Retinal pigment epithelial cell (primary cell): ENCODE measurements at places on chromosomes 11 and 22.

DNA sequence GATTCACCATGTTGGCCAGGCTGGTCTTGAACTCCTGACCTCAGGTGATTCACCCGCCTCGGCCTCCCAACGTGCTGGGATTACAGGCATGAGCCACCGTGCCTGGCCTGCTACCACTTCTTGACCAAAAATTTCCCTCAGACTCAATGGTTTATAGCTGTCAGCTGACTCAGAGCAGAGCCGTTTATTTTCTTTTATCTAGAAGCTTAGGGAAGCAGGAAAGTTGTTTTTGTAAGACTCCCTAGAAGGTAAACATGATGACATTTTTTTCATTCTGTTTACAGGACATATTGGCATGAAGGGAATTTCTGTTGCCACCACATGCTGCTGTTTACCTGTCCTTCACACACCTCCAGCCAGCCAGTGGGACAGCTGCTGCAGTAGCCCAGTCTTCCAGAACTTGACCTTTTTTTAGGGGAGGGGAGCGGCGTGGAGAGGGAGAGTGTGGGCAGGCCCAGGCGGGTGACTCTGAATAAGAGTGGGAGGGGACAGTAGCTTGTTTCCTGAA, 56.1 kb upstream of the PTPRJ start:
- DNase-seq = no peak

GRCh38 chr11:72712841-72713240, 38.6 kb upstream of the PDE2A start:
- no peak for DNase-seq

- no peak for DNase-seq
These were observed 169.3 kb downstream of the SHANK2 start for GRCh38 chr11:71083105-71083504.

DNA sequence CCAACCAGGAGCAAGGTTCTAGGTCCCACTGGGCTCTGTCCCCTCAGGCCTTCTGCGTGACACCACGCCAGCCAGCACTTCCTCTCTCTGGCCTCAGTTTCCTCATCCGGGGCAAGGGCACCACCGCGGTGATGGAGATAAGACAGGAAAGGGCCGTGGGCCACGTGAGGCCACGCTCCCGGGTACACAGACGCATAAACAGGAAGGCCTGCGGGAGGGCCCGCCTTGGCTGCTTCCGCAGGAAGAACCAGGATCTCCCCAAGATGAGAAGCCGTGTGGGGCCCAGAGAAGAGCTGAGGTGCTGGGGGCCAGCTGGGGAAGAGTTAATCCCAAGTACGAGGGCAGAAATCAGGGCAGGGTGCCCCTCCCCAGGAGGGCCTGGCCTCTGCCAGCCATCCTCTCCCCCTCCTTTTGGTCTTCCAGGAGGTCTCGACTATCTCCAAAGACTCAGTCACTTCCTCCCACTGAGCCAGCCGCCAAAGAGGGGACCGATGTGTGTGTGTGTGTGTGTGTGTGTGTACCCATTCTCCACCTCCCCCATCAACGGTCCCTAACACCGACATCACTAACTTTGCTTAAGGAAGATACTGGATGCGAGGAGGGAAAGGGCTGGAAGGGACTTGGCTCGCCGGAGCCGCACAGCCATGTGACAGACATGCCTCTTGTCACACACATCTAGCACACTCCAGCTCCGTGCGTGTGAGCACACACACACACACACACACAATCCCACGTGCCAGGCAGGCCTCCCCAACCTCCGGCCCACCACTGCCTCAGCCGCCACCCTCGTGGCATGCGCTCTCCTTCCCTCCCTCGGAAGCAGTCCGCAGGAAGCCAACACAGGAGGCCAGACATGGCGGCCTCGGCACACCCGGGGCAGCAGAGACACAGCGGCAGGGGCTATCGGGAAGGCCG, 1.4 kb downstream of the MFNG start:
- no peak for DNase-seq

GRCh38 chr11:2137202-2138067, 1.8 kb downstream of the IGF2 start:
- no peak for DNase-seq

GRCh38 chr22:48890693-48891554, 936.7 kb downstream of the BRD1 start:
- DNase-seq = no peak

DNA sequence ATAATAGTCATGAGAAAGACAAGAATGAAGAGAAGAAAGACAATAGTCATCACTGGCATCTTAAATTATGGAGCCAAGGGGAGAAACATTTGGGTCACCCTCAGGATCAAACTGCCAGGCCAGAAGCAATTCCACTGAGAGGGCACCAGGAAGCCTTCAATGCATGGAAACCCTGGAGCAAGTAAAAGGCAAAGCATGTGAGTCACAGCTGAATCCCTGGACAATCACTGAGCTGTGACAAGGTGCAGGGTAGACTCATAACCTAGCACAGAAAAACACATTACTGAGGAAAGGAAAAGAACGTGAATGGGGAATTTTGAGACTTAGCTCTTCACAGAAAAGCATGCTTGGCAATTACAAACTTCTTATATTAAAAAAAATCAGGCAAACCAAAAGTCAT, 1.6 kb downstream of the KCNJ1 start:
- no peak for DNase-seq

DNA sequence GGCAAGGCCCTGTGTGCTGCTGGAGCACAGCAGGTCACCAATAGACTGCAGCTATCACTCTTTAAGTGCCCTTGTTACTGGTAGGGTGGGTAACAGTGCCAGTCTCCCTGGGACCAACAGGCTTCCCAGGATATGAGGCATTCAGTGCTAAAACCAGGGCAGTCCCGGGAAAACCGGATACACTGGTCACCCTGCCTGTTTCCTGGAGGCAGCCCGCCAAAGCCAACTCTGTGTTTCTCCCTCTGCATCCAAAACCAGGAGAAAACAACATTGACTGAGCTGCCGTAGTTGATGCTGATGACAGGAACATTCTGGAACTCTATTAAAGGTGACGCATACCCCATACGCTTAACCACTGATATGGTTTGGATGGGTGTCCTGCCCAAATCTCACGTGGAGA, 149.1 kb downstream of the SHANK2 start:
- no peak for DNase-seq

GRCh38 chr22:48379371-48379770, 1448.3 kb downstream of the BRD1 start:
- DNase-seq = no peak
